ENCODE measurements at places on chromosomes 7 and 10.

DNA sequence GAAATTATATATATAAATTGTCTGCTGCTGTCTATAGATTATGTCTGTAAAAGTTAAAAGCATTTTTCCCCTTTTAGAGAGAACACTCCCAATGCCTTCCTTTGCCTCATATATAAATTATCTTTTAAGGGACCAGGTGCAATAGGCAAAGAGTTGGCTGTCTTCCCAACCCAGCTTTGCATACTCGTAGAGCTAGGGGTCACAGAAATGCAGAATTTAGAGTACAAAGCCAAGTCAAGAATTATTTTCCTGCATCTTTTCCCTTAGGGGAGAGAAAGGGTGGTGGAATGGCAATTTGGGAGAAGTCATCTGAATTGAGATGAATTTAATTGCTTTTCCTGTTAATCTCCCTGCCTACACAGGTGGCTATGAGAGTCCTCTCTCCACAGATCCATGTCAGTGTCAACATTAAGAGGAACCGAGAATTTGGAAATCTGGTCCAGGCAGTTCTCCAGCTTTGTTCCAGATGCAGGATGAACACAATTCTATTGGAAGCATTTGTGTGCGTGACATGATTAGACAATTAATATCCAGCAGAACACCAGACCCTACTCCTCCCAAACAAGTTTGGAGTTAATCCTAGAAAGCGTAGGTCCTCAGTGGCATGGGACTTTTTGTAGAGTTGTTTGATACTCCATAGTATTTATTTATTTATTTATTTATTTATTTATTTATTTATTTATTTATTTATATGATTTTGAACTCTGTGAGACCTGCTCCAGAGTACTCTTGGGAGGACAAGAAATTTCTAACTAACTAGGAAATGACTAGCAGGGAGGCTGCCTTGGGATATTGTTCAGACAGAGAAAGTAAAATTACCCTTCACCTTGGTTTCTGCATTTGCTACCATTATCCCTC lies 80.3 kb upstream of the SKAP2 start:
- no peak for DNase-seq

DNA sequence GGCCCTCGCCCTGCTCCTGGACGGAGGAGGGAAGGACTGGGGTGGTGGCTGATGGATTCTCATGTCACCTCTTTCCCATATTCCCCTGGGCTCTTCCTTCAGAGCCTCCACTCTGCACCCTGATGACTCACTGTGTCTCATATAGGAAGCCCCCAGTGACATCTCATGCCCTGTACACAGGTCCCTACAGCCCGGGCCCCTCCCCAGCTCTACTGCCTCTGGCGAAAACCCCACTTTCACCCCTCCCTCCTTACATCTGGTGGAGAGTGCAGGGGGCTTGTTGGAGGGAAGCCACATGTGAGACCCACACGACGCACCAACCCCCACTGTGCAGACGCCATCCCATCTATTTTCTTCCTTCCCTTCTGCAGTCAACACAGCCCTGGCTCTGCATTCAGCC lies 72.8 kb upstream of the ZNF479 start:
- no peak for DNase-seq

DNA sequence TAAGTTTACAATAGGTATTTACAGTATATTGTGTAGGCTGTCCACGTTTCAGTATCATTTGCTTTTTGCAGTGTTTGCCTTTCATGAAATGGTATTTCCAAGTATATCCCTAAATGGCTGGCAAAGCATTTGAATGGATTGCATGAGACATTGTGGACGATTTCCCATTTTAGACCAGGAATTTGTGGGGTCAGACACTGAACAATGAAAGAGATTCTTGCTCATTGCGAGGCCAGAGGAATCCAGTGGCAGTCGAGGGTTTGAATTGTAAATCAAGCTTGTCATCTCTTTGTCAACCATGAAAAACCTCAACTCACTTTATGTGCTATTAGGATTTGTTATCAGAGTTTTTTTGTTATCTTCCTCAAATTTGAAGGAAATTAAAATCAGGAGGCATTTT lies 70.8 kb downstream of the CREB5 start:
- DNase-seq = no peak

- peak; percentile 43 for DNase-seq
Measured at GRCh38 chr7:16753102-16753931, at the start of gene TSPAN13. TSPAN13 (plus strand) TSS chr7:16753755; CDS start chr7:16753968, 213 bp downstream.

GRCh38 chr10:85319826-85320225 lies 991.4 kb downstream of the CCSER2 start:
- no peak for DNase-seq

DNA sequence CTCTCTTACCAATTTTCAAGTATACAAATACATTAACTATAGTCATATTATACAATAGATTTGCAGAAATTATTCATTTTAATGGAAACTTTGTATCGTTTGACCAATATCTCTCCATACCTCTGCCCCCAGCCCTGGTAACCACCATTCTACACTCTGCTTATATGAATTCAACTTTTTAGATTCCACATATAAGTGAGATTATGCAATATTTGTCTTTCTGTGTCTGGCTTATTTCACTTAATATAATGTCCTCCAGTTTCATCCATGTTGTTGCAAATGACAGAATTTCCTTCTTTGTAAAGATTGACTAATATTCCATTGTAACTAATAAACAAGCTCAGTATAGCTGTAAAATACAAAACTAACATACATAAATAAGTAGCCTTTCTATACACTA lies 55.4 kb downstream of the A1CF start:
- DNase-seq = no peak

DNA sequence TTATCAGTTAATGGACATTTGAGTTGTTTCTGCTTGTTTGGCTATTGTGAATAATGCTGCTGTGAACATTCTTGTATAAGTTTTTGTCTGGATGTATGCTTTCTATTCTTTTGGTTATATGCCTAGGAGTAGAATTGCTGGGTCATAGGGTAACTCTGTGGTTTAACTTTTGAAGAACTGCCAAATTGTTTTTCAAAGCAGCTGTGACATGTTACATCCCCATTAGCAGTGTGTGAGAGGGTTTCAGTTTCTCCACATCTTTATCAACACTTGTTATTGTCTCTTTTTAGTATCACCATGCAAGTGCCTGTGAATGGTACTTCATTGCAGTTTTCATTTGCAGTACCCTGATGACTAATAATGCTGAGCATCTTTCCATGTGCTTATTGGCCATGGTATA lies 2.1 kb upstream of the NDUFB8 start:
- no peak for DNase-seq

DNA sequence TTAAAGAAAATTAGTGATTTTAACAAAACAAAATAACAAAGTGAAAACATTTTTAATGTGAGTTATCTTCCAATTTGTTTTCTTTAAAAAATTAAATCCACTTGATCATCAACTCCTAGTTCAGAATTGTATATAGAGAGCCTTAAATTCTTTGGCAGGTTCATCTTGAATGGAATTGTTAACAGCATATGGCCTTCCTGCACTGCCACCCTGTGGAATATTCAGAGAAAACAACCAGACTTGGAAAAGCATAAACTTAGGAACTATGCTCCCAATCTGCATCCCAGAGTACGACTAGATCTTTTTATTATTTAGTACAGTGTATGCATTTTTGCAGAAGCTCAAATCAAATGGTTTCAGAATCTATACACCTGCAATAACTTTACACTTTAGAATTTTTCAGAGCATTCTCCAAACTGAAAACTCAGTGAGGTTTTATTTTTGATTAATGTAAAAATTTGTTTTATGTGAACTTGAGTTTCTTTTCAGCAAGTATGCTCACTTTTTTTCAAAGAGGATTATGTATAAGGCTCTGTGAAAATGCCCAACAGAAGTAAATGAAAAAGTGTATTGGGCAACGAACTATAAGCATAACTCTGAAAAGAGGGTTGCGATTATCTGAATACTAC lies 44.9 kb upstream of the ANK3 start:
- DNase-seq = peak; percentile 57

DNA sequence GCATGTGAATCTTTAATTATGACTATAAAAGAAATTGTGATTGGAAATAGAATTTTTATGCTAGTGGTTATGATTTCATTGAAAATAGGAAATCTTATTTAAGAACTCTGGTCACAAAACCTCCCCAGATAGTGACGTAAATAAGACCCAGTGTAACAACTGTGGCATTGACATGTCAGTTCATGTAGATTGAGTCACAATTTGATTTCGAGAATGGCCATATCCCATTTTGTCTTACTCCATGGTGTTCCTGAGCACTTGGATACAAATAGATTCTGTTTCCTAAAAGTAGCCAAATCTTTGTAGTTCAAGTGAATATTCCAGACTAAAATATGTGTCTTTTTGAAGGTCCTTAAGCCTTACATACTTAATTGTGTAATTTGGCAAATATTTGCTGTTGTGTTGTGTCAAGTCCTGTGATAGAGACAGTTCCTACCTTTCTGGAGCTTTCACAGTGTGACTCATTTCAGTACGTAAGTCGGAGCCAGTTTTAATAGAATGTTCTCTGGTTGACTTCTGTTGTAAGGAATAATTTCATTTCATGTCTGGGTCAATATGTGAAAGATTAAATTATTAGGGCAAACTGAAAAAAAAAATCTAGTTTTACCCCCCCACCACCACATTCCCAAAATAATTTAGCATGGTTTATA lies 37.1 kb upstream of the TOMM7 start:
- DNase-seq = no peak

GRCh38 chr10:10910634-10911033 lies 107.0 kb upstream of the CELF2 start:
- no peak for DNase-seq

DNA sequence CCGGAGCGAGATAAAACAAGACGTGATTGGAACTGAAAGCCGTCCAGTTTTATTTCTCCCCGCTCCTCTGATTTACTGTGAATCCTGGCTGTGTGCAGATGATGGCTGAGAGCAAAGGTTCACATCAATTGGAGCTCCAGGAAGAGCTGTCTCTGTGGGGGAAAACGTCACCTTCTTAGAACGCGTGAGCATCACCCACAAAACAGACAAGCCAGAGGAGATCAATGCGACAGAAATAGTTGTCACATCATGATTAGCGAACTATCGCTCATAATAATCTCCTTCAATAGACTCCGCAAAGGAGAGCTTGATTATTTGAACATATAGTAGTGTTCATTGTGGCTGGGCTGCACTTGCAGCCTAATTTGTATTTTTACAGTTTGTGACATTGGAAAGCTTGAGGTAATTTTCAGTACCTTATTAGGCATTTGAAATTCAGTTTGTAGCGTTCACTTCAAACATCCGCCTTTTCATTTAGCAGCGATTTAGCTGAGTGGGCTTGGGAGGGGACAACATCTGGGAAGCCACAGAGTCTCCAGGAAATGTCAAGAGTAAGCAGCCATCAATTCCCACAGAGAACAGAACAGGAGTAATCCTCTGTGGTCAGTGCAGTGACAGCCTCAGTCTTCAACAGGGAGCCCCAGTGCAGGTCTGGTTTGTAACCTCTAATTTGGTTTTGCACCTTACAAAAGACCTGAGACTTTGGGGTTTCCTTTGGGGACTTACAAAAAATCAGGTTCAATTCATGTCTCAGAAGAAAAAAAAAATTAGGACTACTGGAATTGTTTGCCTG lies 276.8 kb upstream of the PFKP start:
- no peak for DNase-seq

GRCh38 chr10:8600192-8600591 lies 545.7 kb downstream of the GATA3 start:
- no peak for DNase-seq

GRCh38 chr10:110425684-110426293 lies 71.9 kb upstream of the DUSP5 start:
- DNase-seq = no peak

- no peak for DNase-seq
Measured at GRCh38 chr7:66076462-66077329, 1.1 kb downstream of the ASL start.

- DNase-seq = no peak
Measured at GRCh38 chr10:22795546-22795945, 81.2 kb upstream of the PIP4K2A start.

DNA sequence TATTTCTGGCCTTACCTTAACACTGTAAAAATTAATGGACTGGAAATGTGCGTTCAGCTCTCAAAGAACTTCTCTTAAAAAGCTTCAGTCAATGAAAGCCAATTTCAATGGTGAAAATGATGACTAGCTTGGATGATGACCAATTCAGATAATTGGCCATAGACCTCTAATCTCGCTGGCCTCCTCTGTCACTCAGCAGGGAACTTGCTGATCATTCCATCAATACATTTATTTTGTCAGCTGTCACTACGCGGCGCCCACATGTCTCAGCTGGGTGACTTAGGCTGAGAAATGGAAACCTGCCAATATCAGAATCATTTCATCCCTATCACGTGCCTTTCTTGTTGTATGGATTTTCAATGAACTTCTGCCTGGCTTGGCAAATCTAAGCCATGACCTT lies 673.0 kb upstream of the AUTS2 start:
- DNase-seq = no peak

GRCh38 chr10:23886355-23886754 lies 322.6 kb upstream of the KIAA1217 start:
- DNase-seq = no peak

- DNase-seq = no peak
Measured at GRCh38 chr10:29619241-29619669, 15.5 kb downstream of the SVIL start.

DNA sequence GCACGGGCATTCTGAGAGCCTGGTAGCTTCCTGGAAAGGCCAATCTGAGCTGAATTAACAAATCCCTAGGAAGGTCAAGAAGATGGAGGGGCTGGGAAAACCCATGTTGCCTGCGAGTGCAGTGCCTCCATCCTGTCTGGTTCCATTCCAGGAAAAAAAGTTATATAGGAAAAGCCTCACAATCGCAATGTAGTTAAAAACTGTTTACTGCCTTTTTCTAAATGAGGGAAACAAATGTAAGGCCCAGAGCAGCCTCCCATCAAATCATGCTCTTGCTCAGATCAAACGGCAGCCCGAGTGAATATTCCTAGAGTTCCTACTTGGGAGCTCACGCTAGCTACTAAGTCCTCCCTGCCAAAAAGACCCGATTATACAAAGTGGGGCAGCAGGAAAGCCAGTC lies 179.9 kb downstream of the KCNMA1 start:
- no peak for DNase-seq

DNA sequence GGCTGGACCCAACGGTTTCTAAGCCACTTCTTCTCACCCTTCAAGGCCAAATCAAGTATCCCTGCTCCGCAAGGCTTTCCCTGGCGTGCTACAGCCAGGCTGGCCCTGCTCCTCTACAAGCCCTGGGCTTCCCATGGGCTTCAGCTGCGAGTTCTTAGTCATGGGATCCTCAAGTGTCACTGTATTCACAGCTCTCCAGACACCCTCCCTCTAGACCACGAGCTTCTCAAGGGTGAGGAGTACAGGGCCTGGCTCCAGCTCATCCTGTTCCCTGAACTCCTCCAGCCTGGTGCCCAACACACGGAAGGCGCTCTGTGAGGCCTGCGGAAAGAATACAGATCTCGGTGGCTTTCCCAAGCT lies 38.8 kb downstream of the FAM53B start:
- no peak for DNase-seq

DNA sequence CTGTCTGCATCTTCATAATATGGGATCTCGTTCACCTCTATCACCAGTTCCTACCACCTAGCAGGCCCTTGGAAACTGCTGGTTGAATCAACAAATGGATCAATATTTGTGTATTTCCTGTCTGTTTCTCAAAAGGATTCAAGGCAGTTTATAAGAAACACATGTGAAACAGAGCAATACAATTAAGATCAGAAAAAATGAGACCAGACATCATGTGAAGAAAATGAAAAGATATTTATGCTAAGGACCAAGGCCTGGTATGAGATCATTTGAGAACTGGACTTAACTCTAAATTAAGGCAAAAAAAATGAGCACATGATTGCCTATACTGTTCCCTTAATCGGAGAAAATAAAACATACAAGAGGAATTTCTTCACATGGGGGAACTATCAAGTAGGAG lies 589.0 kb downstream of the SUGCT start:
- no peak for DNase-seq

- no peak for DNase-seq
Measured at GRCh38 chr7:44136731-44137130, 4.4 kb downstream of the MYL7 start.

All from SW 1271 (cell line).